ENCODE measurements at places on chromosomes 16 and 17.
A peak's percentile ranks its signal among the peaks of the same experiment; 100 is the strongest.

DNA sequence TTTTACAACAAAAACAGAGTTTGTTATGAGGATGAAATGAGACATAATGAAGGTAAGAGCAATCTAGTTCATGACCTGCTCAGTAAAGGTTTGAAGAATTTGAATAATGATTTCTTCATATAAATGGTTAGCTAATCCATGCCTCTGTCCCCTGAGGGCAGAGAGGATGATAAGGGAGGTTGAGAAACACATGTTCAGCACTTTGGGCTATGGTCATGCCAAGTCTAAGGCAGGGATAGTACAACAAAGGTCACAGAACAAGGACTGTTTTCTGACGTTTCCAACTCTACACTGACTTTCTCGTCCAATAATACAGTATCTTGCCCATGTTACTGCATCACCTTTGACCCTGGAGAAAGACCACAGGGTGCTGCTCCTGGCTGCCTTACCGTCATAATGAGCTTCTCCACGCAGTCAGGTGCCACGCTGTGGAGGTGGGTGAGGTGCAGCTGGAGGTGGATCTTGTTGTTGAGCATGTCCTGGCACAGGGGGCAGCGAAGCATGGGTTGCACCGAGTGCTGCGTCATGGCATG lies 236.7 kb downstream of the ZFHX3 start:
- DNase-seq, result no peak

DNA sequence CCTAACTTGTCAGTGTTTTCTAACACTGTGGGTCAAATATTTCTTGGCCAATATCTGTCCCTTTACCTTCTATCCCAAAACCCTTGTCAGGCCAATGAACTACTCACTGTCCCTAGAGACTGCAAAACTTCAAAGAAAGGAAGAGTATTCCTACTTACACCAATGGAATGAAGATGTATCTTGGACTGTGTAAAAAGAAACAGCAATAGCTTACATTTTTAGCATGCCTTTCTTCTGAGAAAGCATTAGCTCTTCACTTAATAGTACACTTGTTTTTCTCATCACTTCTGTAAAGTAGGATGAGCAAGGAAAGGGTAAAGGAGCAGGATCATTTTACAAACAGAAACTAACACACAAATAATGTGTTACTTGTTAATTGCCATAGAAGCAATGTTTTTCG lies 73.9 kb downstream of the STH start:
- DNase-seq, result no peak

- no peak for DNase-seq
Observed at GRCh38 chr17:42053731-42054500, 3.5 kb upstream of the C17orf113 start.

DNA sequence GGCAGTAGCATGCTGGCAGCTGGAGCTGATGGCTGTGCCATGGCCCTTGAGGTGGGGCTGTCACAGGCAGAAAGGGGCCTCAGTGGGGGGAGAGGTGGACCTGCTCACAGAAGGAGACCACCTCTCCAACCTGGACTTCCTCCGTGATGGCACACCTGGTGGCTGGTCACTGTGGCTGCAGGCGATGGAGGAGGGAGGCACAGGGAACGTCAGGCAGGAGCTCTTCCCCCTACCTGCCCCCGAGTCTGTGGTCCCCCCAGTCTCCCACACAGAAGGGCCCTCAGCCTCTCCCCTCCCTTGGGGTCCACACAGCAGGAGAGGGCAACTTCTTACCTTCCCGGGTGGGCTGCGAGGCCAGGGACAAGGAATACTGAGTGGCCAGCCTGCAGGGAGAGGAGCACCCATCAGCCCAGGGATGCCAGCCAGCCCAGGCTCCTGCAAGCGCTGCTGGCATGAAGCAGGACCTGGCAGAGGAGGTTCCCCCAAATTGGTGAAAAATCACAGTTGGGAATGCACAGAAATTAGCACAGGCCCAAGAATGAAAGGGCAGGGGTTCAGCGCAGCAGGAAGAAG lies 96.5 kb downstream of the GOSR1 start:
- DNase-seq, result no peak

- no peak for DNase-seq
Observed at GRCh38 chr16:68310437-68310773, 341 bp downstream of the SLC7A6OS start.

GRCh38 chr17:81250286-81251093 lies 11.4 kb downstream of the NDUFAF8 start:
- no peak for DNase-seq

DNA sequence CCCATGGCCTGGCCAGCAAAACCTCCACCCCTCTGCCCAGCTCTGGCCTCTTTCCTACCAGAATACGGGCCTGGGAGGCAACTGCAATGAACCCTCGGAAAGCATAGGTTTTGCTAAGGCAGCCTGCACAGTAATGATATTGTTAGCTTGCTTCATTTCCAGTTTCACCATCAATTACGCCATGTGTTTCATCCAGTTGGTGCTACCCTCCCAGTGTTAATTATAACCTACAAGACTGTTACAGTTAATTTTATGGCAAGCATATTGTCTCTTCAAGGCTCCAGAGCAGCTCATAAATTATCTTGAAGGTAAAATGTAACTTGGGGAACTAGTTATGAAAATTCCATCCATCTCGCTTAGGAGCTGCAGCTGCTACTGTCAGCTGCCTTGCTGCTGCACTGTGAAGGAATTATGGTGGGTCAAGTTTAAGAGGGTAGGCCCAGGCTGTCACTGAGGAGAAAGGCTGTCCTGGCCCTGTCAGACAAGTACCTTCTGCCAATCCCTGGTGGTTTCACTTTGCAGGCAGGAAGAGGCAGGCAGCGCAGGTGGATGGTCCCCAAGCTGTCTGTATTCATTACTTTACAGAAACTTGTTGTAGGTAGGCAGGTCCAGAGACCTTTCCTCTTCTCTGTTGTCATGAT lies 242.9 kb downstream of the FTO start:
- DNase-seq, result peak; percentile 7

DNA sequence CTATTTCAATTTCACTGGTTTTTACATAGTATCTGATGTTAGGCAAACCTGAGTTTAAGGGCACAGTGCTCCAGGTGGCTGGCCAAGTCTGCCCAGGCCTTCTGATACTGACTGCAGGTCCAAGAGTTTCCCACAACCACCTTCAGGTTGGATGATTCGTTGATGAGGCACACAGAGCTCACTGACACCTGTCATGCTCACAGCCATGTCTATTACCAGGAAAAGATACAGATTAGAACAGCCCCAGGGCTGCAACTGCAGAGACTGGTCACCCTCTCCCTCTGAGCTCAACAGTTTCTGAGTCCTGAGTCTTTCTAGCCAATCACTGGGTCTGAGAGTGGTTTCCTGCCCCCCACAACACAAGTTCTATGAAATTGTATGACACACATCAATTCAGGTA lies 37.2 kb downstream of the MEAK7 start:
- DNase-seq, result no peak

- DNase-seq, result peak; percentile 82
Observed at GRCh38 chr17:35612924-35613521, 25.9 kb downstream of the AP2B1 start.
